CD4-positive, alpha-beta T cell treated with Interleukin-10 for 1 hour (primary cell): ENCODE measurements at places on chromosomes 5 and 9.

DNA sequence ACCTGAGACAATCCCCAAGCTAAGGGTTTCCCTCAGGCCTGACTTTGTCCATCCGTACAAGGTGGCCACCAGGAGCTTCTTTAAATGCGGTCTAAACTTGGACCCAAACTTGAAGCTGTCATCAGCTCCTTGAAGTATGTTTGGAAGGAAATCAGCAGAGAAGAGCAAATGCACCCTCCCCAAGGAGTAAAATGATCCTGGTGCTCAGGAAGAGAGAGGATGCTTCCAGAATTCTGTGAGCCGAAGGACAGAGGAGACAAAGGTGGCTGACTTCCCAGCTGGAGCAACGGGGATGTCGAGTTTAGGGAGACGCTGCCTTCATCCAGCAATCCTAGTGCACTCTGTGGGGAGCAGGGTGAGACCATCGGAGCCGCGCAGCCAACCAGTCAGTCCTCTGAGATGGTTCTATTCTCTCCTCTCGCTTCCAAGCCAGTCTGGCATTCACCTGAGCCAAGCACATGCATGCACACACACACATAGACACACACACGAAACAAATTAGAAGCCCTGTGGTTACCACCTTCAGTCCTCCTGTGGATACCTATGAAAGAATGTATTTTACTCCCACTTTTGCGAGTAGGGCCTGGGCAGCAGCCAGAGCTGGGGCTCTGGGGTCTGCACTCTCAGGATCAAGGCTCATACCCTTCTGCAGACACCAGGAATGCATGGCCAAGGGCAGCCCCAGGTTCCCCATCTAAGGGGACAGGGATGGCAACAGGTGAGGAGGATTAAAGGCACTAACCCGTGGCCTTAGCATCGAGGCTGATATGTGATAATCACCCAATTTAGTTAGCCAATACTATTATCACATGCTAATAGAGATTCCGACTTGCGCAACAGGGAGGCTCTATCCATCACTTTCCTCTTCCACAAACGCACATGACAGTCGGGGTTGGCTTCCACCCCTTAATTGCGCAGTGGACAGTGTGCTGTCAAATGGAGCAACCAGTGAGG, 75.8 kb downstream of the GTF3C4 start:
- no peak for DNase-seq

GRCh38 chr9:73216100-73216499, 64.4 kb downstream of the ANXA1 start:
- DNase-seq = no peak

- no peak for DNase-seq
These were observed 13.9 kb downstream of the NFIB start for GRCh38 chr9:14300040-14300439.

DNA sequence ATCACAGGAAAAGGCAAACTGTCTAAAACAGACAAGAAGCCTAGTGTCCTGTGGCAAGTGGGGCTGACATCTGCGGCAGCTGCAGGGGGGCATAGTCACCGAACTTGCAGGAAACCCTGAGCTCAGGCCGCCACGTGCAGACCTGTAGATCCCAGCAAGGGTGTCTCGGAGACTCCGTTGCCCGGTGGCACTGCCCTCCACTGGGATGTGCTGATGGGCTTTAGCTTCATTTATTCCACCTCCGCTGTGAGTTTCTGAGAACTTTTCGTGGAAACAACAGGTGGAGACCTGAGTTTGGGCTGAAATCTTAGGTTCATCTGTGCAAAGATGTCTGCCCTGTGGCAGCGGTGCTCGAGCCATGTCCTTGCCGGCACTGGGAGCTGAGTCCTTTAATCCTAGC, 22.1 kb downstream of the CEP72 start:
- no peak for DNase-seq
